Fibroblast of skin of left biceps (primary cell): ENCODE measurements at places on chromosomes 11 and 22.

DNA sequence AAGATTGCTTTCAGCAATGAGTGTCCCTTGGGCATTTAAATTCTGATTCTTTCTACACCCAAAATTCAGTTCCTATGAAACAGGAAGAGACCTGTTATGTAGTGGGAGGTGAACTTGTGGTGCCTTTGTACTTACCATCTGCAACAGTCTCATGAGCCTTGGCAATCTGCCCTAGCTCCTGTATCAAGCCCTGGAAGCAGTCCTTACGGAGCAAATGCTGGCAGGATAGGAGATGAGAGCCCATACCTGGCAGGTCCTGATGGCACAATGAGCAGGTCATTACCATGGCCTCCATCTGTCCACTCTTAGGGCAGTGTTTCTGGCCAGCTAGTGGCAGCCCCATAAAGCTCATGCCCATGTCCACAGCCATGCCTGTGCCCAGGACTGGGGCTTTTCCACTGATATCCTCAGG is 10.8 kb downstream of the TRIM66 start:
- no peak for DNase-seq

DNA sequence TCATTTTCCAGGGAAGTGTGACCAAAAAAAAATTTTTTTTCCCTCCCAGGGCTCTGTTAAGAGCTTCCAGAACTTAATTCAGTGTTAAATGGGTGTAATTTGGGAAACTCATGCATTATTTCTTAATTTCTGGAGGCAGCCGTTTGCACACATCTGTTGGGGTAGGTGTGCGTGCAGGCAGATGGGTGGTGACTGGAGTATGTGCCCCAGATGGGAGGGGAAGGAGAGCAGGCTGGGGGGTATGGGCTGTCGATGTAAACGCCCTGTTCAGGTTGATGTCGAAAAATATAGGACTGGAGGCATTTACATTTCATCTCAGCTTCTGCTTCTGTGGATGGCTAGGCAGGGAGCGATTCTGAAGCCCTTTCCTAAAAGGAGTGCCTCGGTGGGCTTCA is 13.7 kb upstream of the SHISAL1 start:
- DNase-seq: no peak

DNA sequence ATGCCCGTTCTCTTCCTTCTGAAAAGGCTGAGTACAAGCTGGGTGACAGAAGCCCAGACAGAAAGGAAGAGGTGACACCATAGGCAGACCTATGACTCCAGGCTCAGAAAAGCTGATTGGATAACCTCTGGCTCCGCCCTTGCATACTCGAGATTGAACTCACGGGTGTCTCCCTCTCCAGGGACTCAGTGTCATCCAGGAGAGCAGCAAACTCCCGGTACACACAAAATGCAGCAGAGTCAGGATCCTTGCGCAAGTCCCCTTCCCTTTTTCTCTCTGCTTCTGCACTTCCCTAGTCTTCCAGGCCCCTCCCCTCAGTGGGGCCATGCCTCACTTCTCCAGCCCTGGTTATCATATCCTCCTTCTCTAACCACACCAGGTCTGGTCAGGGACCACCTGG is 9.8 kb downstream of the SCN4B start:
- no peak for DNase-seq

- DNase-seq: no peak
Measured at GRCh38 chr11:72222106-72222891, 2.3 kb upstream of the INPPL1 start.

- DNase-seq: no peak
Measured at GRCh38 chr11:67632175-67632981, 2.6 kb upstream of the NUDT8 start.

GRCh38 chr22:17149076-17149815 is 9.8 kb downstream of the HDHD5 start:
- no peak for DNase-seq

- peak; percentile 86 for DNase-seq
Measured at GRCh38 chr11:126929179-126930061, 71.2 kb downstream of the KIRREL3 start.

GRCh38 chr11:105227363-105227762 is 87.8 kb upstream of the CARD18 start:
- DNase-seq: no peak

DNA sequence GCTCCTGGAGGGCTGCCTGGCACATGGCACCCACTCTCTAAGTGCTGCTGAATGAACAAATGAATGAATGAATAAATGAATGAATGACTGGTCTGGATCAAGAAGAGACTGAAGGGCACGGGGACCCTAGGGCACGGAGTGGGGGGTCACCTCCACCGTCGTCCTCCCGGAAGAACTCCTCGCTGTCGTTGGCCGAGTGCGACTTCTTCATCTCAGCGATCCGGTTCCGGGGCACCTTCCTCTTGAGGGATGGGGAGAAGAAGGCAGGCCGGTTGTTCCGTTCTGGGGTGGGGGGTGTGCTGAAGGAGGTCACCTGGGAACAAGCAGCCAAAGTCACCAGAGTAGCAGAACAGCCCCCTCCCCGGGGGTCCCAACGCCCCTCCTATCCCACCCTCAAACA is 36.0 kb downstream of the NUP50 start:
- DNase-seq: no peak

- DNase-seq: no peak
Measured at GRCh38 chr11:17479284-17480214, 2.9 kb upstream of the ABCC8 start.

GRCh38 chr11:121533601-121534000 is 80.8 kb upstream of the SORL1-AS1 start:
- no peak for DNase-seq

- peak; percentile 97 for DNase-seq
Measured at GRCh38 chr11:45859661-45860140, 12.4 kb downstream of the CRY2 start.

DNA sequence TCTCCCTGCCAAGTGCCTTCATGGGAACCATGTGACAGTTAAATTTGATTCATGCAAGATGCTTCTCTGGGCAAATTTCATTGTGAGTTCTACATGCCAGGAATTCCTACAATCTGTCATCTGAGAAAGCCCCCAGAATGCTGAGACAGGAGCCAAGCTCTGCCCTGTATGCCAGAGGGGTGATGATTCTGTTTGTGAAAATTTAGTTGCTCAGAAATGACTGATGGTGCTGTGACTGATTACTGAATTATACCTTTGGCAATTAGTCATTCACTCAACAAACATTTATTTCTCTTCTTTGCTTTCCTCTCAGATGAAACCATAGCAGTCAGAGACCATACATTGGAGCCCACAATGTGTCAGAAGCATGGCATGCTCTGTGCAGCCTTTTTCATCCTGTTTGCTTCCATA is 69.0 kb upstream of the ZBED5 start:
- no peak for DNase-seq

DNA sequence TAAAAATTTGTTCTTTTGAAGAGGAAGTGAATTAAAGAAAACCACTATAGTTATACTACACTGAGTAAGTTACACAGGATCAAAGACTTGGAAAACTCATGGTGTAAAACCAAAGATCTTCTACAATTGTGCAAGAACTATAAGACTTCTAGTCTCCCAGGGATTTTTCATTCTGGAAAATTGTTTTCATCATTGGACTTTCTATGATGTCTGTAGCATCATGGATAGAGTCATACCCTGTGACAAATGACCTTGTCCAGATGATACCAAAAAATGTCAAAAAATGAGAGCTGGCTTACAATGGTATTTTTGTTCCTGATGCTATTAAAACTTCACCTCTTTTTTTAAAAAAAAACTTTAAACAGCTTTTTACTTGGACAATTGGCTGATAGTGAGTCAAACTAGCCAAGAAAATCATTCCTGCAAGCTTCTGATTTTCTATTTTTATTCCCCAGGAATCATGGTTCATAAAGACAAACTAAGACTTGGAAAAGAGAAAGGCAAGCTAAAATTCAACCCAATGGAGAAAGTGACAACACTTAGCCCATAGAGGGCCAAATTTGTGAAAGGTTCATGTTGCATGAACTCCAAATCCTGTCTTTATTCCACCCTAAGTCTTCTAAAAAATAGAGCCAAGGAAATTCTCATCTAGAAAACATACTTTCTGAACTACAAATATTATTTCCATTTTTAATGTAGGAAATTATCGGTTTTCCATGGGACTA is 30.7 kb downstream of the ME3 start:
- no peak for DNase-seq

DNA sequence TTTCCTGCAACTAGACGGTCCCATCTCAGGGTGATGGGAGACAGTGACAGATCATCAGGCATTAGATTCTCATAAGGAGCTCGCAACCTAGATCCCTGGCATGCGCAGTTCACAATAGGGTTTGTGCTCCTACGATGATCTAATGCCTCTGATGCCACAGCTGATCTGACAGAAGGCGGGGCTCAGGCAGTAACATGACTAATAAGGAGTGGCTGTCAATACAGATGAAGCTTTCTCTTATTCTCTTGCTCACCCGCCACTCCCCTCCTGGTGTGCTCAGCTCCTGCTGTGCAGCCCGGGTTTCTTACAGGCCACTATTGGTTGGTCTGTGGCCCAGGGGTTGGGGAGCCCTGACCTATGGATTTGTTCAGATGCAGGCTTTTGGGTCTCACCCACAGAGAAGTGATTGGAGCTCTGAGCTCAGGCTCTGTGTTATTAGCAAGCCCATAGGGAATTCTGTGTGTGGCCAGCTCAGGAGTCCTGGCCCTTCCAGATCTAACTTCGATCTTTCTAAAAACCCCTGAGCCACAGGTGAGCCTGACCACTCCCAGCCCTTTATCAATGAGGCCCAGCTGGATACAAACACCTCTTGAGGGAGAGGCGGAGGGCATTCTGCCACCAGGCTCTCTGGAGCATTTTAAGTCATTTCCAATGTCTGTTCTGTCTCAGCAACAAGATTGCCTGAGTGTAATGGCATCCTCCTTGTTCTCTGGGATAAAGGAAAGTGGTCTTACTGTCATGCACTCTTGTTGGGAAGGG is 351.8 kb downstream of the BUD13 start:
- no peak for DNase-seq

DNA sequence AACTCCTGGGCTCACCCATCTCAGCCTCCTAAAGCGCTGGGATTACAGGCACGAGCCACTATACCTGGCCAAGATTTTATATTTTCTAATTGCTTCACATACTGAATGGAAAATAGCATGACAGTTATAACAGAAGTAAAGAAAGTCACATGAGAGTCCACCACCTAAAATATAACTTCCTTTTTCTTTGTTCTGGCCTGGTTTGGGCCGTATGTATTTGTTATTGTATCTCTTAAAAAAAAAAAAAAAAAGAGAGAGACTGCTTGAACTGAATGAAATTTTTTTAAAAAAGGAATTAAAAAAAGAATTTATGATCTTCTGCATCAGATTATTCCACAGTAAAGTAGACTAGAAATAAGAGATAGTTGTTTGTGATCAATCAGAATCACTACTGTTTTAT is 86.0 kb upstream of the GRIK4 start:
- no peak for DNase-seq

DNA sequence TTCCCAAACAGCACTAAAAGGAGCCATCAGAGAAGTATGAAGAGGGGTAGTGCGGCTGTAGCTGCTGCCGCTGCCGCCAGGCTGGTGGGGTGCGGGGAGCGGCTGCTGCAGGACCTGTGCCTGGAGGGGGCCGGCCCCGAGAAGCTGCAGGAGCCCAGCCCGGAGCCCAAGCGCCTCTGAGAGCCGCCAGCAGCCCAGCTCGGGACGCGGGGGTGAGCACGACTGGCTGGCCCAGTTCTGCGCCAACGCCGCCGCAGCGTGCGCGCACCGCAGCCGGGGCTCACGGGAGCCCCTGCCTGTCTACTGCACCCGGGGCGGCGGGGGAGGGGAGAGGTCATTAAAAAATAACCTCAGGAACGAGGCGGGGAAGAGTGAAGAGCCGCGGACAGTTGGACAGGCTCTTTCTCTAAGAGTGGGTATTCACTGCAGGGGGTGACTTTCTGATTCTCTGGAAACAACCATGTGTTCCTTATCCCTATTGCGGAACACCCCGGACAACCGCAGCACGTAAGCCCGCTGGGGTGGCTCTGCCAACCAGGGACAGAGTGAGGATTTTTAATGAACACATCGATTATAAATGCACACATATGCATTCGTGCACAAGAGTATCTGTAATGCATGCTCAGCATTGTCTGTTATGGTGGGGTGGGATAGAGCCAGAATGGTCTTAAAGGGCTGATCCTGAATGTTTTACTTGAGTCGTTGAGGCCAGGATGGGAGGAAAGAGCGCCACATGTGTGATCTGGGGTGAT is 453 bp downstream of the GAS2 start:
- no peak for DNase-seq

DNA sequence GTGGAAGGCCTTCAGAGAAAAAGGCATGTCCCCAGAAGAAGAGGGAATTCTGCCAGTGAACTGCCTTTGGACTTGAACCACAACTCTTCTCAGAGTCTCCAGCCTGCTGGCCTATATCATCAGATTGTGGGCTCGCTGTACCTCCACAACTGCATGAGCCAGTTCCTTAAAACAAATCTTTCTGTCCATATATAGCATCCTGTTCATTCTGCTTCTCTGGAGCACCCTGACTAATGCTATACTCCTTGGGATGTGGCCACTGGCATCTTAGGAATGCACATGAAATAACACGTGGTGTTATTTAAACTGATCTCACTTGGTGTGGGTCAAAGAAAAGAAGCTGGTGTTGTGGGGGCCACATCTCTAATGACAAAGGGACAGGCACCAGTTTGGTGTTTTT is 58.3 kb upstream of the VSTM5 start:
- peak; percentile 84 for DNase-seq

DNA sequence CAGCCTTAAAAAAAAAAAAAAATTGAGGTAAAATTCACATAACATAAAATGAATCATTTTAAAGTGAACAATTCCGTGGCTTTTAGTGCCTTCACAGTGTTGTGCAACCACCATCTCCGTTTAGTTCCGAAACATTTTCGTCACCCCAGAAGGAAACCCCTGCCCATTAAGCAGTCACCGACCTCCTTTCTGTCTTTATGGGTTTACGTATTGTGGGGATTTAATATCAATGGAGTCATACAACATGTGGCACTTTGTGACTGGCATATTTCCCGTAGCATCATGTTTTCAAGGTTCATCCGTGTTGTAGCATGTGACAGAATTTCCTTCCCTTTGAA is 65.5 kb downstream of the BCR start:
- no peak for DNase-seq

GRCh38 chr11:5807580-5807979 is 1.1 kb upstream of the OR52N2 start:
- DNase-seq: no peak

GRCh38 chr11:63478896-63479295 is 12.1 kb downstream of the PLAAT5 start:
- peak; percentile 41 for DNase-seq

DNA sequence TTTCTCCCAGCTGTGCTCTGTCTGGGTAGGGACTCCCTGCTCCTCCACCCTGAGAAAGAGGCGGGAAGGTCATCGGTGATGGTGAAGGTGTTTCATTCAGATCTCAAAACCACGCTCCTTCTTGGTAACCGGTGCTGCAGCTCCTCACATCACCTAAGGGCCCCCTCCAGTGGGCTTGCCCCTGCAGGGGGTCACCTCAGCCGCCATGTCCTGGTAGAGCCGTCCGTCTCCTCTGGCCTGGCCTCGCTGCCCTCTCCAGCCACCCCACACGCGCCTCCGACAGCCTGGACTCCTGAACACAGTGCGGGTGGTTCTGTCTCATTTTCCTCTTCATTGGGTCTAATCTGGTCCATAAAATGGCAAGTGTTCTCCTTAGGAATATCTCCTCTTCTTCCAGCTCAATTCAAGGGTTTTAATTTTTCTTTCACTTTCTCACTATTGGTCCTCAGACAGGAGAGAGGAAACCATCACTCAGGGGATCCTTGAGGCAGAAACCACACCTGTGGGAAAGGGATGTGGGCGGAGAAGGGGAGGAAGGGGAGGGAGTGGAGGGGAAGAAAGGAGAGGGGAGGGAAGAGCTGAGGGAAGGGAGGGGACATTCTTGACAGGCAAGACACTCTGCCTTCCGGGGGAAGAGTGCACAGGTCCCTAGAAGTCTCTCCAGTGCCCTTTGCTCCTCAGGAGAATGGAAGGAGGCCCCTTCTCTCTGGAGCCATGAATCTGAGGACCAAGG is 1338.4 kb downstream of the TBC1D22A start:
- DNase-seq: no peak

GRCh38 chr11:29781268-29781667 is 235.6 kb downstream of the KCNA4 start:
- no peak for DNase-seq
